ENCODE measurements at places on chromosomes 13 and 19.

DNA sequence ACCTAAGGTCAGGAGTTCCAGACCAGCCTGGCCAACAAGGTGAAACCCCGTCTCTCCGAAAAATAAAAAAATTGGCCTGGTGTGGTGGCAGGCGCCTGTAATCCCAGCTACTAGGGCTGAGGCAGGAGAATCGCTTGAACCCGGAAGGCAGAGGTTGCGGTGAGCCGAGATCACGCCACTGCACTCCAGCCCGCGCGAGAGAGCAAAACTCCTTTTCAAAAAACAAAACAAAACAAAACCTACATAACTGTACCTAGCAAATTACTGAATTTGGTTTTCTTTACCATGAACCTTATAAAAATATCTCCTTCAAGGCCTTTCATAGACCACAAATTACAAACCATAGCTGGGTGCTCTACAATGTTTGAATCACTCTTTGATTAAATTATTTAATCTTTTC, 760 bp downstream of the ZNF91 start:
- DNase-seq: peak; percentile 44

DNA sequence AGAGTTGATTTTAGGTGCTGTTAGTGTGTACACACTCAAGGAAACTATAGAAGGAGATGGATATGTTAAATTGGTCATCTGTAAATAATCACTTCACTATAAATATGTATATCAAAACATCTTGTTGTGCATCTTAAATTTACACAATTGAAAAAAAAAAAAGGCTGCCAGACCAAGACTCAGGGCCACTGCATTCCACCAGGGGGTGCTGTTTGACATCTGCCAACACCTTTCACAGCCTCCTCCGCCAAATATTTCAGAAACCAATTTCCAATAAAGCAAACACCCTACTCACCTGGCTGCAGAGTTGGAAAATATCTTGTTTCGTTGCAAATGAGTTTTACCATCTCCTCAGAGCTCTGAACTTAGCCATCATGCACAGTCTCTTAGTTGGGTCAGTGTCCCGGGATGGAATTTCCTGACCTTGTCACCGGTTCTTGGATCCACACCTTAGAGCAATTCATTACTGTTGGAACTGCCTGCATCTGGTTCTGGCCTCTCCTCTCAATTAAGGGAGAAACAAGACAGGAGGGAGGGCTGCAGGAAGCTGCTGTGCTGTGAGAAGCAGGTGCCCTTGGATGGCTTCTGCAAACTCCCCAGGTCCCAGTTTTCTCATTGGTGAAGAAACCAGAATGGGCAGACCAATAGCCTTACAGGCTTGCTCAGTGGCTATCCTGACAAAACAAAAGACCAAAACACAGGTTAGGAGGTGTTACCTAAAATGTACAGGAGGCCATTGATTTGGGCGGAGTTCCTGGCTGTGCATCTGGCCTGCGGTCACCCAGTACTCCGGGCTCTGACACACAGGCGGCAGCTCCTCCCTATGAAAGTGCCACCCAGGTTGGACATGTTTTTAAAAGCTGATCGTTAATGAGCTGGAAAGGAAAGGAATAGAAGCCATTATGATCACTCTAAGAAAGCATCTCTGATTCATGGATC, 746.6 kb downstream of the UQCRFS1 start:
- peak; percentile 35 for DNase-seq

DNA sequence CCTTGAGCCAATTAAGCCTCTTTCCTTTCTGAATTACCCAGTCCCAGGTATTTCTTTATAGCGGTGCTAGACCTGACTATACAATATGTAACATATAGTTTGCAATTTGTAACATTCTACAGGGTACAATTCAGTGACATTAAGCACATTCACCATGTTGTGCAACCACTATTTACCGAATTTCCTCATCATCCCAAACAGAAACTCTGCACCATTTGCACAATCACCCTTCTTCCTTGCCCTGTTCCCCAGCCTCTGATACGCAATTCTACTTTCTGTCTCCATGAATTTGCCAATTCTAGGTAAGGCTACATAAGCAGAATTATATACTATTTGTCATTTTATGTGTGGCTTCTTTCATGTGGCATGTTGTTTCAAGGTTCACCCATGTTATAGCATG, 13.7 kb upstream of the SIGLEC10 start:
- DNase-seq: no peak

GRCh38 chr13:76222511-76222910, 586.4 kb downstream of the LMO7 start:
- no peak for DNase-seq

DNA sequence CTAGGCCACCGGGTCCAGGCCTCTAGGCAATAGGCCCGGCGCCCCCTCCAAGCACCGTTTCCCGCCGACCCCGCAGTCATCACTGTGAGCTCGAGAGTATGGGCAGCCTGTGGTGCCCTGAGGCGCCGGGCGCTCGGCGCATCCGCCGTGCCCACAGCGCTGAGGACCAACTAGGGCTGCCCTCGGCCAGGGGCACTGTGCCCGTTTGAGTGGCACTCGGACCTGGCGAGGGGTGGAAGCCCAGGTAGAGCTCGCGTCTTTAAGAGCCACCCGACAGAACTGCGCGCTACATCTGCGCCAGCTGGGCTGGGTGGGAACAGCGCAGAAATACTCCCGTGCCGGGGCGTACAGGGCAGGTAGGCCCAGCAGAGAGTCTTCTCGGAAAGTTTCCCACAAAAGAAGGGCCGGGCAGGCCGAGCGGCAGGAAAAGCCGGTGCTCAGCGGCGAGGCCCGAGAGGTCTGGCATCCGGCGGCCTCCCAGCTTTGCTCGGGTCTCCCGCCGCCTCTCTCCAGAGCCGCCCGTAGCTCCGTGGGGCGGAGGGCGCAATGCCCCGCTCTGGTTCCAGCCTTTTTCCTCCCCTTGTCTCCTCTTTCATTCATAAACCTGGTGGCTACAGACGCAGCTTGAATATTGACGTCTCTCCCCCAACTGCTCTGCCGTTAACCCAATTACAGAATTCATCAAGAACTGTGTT, 5.4 kb upstream of the SOX1 start:
- DNase-seq: no peak

DNA sequence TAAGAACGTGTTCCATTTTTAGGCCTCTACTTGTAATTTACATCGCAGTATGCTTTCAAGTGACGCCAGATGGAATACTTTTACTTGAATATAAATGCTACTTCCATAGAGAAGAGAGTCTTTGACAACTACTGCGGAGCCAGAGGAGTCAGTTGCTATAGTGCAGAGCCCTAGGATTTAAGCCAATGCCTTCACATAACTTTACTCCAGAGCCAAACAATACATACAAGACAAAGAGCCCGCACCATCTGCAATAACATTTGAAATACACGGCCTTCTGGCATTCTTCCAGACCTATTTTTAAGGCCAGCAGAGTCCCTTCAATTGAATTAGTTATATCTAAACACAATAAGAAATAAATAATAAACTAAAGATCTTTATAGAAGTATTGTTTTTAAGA, 59.4 kb downstream of the XPO4 start:
- DNase-seq: no peak

- no peak for DNase-seq
Measured at GRCh38 chr13:111490611-111491010, 170.2 kb downstream of the TEX29 start.

- DNase-seq: no peak
Measured at GRCh38 chr19:56660381-56661107, 11.0 kb downstream of the ZNF835 start.

DNA sequence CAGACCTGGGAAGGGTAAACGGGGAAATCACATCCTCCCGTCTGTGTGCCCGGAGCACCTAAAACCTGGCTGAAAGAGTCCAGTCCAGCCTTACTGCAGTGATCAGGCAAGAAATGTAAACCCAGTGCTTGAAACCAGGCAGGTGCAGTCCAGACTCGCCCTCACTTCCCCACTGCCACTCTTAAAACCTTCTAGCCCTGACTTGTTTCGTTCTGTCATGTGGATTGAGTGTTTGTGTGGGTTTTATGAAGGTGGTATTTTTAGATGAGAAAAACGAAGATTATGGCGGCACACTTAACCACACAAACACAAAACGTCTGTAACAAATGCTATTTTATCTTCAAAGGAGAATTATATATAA, 839 bp upstream of the CKAP2 start:
- peak; percentile 79 for DNase-seq

GRCh38 chr19:41886761-41887710, 4.1 kb downstream of the ARHGEF1 start:
- DNase-seq: peak; percentile 74

DNA sequence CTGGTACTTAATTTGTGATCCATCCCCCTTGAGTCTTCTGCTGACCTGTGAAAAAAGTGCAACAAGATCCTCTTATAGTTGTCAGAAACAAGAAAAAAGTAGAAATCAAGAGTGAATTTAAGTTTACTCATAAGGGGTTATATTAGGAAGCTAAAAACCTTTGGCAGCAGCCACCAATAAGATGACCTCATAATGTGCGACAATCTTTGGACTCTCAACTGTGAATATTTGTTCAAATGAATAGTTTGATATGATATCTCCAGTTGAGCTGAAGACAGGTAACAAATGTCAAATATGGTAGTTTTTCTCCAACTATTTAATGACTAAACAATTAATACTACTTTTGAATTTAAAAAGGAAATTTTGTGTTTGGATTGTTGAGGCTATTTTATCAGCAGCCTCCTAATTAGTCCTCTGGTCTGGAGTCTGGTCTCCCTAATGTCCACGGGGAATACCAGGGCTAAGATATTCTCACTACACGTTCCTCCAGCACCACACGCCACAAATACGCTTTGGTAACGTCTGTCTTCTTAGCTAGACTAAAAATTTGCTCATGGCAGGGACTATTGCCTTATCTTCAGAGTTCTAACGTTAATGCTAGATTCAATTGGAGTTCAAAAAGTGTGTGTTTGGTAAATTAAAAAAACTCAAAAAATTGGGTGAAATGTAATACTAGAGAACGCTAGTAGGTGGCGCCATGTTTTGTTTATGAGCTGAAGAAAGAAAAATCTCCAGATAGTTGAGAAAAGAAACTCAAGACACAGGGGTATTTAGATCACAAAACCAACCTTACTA, 51.0 kb upstream of the PDX1 start:
- DNase-seq: peak; percentile 13

DNA sequence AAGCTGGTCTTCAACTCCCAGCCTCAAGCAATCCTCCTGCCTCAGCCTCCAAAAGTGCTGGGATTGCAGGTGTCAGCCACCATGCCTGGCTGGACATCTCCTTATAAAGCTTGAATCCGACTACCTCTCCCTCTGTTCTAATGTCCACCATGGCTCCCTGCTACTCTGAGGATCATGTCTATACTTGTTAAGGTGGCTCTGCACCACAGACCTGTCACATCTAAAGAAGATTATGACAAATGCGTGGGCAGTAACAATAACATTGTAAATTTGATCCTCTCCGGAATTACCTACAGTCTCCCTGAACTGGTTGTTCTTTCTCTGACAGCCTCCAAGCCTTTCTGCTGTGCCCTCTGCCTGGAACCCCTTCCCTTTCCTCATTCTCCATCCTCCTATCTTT, 1.8 kb downstream of the NXNL1 start:
- no peak for DNase-seq

GRCh38 chr13:45705918-45706317, 3.8 kb downstream of the CBY2 start:
- no peak for DNase-seq

- DNase-seq: no peak
Measured at GRCh38 chr19:50750010-50750409, 20.3 kb upstream of the GPR32 start.

DNA sequence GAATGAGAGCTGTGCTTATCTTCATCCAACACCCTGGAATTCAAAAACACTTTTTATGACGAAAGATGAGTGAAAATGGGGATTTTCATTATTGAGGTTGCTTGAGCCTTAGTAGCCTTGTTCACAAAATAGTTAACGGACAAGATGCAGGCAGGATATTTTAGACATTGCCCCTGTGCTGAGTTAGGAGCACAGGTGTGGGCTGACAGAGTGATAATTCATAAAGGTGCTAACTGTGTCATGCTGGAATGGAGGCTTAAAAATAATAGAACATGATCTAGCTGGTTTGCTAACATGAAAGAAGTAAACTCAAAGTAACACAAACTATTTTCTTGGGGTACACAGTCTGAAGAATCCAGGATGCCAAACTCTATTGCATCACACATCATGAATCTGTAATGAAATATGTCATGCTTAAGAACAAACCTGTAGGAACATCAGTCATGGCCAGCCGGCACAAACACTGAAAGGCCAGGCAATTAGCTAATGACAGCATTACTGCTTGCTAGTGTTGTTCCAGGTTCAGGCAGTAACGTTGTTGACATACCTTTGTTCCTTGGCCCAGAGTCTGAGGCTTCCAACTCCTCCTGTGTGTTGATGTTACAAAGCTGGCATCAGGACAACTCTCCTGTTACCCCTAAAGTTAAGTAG, 55.3 kb downstream of the FRY start:
- DNase-seq: no peak

DNA sequence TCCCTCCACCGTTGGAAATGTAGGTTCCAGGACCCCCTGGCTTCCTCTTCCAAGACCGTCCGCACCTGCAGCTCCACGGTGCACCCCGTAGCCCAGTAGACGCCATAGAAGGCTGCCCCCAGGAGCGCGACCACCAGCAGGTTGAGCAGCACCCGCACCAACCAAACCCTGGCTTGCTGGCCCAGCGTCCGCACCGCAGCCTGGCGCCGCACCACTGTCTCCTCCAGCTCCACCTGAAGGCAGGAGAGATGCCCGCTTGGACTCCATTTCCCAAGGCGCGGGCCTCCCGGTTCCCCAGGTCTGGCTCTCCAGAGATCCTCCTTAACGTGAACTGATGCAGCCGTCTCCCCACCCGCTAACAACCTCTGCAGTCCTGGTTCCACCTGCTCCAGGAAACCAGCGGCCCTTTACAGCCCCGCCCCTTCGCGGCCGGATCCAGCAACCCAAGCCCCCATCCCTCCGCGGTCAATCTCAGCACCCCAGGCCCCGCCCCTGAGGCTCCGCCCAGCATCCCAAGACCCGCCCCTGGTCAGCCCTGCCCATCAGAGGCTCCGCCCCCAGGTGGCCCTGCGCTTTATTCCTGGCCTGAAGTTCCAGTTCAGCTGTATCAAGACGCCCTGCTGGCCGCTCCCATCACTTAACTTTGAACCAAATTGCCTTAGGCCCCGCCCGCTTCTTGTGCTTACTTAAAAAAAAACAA, 5.0 kb upstream of the LENG1 start:
- DNase-seq: no peak

DNA sequence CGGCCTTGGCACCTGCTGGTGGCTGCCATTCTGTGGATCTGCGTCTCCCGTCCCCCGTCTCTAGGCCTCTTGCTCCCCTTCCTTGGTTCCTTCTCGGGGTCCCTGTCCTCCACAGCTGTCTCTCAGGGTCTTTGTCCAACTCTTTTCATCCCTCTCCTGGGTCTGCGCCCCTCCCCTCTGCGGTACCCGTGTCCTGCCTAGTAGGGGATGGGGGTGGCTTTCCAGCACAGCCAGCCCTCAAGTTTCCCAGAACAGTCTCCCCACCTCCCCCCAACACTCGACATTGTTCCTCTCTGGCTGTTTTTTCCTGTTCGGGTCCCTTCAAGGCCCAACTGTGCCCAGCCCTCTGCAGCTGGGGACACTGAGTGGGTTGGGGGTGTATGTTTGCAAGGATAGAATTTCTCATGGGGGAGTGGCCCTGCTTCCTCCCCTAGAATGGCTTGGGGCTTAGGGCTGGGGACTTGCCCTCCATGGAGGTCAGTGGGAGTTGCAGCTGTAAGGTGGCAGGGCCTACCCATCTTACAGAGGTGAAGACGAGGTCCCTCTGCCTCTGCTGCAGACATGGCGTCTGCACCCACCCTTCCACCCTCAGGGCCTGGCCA, 762 bp upstream of the ADM5 start:
- no peak for DNase-seq

Data from B cell (primary cell).